ENCODE measurements at places on chromosomes 2 and 18. TPM values are rescaled to one million over a fixed set of nuclear protein-coding genes. Genes with fewer than 3 reads are reported as not detected.

GFPT1 gene
- 38.6 TPM for total RNA-seq

CCDC102B gene
- total RNA-seq: 4.4 TPM

GCG gene
- not detected for total RNA-seq

EML6 gene
- total RNA-seq: 0.56 TPM
